ENCODE measurements at places on chromosomes 1 and 21. TPM values are rescaled to one million over a fixed set of nuclear protein-coding genes. Genes with fewer than 3 reads are reported as not detected.

Gene PTPRF
- 266 TPM for total RNA-seq

Gene SNRPE
- 65.0 TPM for total RNA-seq

Gene MTARC2
- 12.7 TPM for total RNA-seq

Gene RAP1A
- total RNA-seq, result 23.1 TPM

Gene KRTAP21-2
- total RNA-seq, result not detected

Gene OR2M2
- not detected for total RNA-seq

Gene TGFB2
- total RNA-seq, result 56.2 TPM

Gene HPDL
- total RNA-seq, result 1.4 TPM

Gene DMRTA2
- total RNA-seq, result not detected

Gene COL11A1
- total RNA-seq, result 0.09 TPM

Gene AK4
- 58.0 TPM for total RNA-seq

Gene TENT5C
- 0.09 TPM for total RNA-seq

All from endothelial cell of coronary artery (primary cell).